ENCODE measurements at places on chromosomes 16 and 17.

GRCh38 chr16:21611556-21612384 is 12.4 kb downstream of the METTL9 start:
- peak; percentile 37 for DNase-seq

DNA sequence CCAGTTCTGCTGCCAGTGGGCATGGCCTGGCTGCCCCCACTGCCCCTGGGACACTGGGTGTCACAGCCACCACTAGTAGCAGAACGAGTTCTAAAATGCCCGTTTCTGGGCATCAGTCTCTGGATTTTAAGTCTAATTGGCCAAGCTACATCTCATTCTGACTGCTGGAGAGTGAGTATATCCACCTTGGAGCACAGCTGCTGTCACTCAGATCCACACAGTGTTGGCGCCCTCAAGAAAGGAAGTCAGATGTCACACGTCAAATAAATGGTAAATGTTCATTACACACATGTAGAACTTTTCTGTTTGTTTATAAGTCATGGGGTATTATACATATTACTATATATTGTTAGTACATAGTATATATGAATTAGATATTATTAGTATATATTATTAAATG is 19.4 kb downstream of the GNGT2 start:
- DNase-seq = no peak

GRCh38 chr17:39225959-39226683 is 376 bp upstream of the STAC2 start:
- no peak for DNase-seq

- DNase-seq = no peak
Measured at GRCh38 chr16:79451196-79451816, 149.2 kb downstream of the MAF start.

DNA sequence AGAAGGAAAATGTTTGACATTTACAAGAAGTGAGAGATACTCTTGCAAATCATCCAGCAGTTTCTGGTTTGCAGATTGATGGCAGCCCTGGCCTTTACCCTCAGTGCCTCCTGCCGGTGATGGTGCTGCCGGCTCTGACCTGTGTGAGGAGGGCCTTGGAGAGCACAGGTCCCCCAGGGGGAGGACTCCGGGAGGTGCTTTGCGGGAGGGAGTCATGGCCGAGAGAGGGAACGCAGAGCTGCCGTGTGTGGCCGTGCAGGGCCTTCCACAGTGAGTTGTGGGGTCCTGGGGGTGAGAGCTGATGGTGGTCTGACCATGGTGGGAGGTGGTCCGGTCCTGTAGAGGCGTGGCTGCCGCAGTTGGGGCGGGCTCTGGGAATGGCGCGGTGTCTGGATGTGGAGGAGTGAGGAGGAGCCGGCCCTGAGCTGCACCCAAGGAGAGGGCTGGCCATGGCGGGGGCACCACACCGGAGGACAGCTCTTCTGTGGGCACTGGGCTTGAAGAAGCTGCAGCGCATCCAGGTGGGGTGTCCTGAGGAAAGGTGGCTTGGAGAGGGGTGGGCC is 28.0 kb upstream of the ZNF750 start:
- no peak for DNase-seq
